Hepatocyte (in vitro differentiated cells): ENCODE measurements at places on chromosomes 5 and 9.
A peak's percentile ranks its signal among the peaks of the same experiment; 100 is the strongest.

DNA sequence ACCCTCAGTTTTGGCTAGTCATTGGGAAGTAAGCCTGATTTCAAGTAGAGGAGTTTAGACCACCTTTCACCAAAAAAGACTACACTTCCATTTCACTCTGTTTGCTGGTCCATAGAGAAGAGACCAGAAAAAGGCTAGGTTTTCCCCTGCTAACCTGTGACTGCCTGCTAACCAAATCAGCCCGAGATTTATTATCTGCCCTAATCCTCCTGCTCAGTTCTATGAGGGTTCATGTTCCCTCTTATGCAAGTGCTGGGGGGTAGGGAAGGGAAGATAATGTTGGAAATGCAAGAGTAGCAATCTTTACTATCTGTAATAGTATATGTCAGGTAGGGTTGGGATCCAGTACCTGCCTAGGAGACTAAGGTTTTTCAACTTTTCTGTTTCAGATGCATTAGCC lies 51.6 kb upstream of the CCNG1 start:
- no peak for DNase-seq

- peak; percentile 56 for DNase-seq
Measured at GRCh38 chr5:111511831-111512374, 432 bp downstream of the STARD4 start.

GRCh38 chr9:70398145-70398556 lies 16.3 kb downstream of the KLF9 start:
- DNase-seq, result no peak

GRCh38 chr5:139340051-139340450 lies 1.6 kb upstream of the PAIP2 start:
- DNase-seq, result no peak

- DNase-seq, result peak; percentile 21
Measured at GRCh38 chr9:5499889-5500398, 10.4 kb upstream of the PDCD1LG2 start.

GRCh38 chr5:152164860-152165259 lies 240.2 kb upstream of the GLRA1 start:
- DNase-seq, result no peak

GRCh38 chr5:146296245-146296644 lies 42.4 kb upstream of the POU4F3 start:
- DNase-seq, result no peak

- DNase-seq, result no peak
Measured at GRCh38 chr5:159866093-159866492, 50.2 kb upstream of the ADRA1B start.

DNA sequence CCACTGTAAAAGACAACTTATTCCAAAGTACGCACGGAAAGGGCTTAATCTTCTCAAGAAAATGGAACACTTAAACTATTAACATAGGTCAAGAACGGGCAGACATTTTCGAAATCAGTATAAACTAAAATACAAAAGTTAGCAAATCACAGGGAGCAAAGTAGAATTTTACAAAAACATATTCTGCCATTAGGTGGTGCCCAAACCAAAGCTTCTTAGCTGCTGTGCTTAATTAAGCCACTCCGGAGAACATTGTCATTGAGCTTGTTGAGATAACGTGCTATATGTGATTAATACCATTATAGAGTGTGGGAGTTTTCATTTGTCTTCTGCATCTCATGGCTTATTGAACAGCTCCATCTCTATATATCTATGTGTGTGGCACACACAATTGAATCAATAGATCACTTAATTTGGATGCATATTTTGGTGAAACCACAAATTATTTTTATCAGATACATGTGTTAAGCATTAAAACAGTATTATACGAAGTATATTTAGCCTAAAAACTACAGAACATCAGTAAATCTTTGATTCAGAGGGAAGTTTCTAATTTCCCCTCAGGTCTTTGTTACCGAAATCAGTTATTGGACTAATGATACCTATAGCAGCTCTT lies 23.4 kb downstream of the UBLCP1 start:
- DNase-seq, result peak; percentile 44

DNA sequence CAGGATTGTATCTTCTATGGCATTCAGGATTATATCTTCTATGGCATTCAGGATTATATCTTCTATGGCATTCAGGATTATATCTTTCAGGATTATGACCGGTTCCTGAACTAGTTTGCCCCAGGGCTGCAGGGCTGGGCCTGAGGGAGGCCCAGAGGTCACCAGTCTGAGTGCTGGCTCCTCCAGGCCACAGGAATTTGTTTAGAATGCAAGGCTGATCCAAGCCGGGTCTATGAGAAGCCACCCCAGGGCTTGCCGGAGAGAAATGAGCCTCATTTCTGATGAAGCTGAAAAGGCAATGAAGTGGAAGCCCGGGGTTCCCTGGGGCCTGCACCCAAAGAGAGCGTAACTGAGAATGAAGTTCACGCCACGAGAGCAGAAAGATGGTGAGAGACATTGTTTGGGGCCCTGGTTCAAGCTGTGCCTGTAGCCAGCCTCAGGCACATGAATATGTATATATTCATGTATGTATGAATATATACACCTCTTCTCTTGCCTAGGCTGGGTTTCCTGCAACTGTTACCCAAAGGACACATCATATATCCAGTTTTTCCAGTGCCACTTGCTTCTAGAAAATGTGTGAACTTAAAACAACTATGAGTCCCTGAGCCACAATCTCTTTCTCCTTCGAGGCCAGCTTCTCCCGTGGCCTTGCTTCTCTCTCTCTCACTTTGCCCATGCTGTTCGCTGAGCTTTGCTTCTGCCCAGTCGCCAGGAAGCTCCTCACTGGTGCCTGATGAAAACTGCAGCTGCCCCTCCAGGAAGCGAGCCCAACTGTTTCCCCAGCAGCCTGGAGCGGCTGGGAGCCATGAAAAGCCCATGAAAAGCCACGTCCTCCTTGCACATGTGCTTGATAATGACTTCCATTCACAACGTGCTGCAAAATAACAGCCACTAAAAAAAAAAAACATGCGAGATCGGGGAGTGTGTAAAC lies 62.3 kb downstream of the GTF3C4 start:
- no peak for DNase-seq

GRCh38 chr5:141742866-141743851 lies 61.1 kb upstream of the ARAP3 start:
- DNase-seq, result peak; percentile 74

DNA sequence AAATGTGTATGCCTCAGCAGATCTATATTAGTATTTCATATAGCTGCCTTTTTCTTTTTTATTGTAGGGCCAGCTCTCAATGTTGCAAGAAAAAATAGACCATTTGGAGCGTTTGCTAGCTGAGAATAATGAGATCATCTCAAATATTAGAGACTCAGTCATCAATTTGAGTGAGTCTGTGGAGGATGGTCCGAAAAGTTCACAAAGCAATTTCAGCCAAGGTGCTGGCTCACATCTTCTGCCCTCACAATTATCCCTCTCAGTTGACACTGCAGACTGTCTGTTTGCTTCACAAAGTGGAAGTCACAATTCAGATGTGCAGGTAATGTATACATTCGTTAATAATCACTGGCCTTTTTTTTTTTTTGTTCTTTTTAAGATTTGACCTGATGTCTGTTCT lies 23.7 kb downstream of the MAN2A1 start:
- DNase-seq, result no peak

DNA sequence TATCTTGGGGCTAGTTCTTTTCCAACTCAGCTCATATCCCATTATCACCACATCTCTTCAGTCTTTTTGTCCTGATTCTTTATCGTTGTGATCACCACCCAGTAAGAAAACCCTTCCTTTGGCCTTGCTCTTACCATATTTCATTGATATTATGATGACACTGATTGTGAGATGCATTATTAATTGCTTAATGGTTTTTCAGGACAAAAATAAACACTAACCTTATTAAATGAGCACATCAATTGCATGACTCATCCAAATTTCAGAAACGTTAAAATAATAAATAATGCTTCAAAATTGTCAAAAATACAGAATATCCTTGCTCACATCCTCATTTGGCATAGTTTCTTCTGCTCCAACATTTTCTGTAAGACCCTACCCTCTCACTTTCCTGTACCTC lies 270.7 kb downstream of the PDE4D start:
- no peak for DNase-seq

DNA sequence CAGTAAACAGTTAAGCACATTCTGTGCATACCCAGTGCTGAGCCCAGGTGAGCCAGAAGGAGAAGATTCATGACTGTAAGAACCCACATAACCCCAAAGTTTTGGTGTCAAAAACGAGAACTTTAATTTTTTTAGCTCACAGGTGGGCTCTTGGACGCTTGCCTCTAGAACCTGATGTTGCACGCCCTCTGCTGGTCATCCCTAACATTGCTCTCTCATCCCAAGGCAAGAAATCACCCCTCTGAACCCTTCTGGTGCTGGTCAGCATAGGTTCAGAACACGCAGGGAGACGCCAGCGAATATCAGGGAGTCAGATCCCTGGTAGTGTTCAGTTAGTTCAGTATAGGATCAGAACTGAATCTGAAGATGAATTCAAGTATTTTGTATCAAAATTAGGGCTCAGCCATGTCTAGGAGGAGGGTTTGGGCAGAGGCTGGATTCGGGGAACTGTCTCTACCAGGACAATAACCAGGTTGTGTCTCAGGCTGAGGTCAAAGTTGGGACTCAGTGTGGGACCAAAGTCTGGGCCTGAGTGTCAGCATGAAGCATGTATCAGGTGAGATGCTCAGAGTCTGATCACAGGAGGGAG lies 4.1 kb upstream of the DNAJB5 start:
- peak; percentile 79 for DNase-seq
